Left cardiac atrium (tissue), 4 donors: ENCODE measurements at places on chromosomes 2 and 18. TPM values are rescaled to one million over a fixed set of nuclear protein-coding genes. Genes with fewer than 3 reads are reported as not detected.

DNA sequence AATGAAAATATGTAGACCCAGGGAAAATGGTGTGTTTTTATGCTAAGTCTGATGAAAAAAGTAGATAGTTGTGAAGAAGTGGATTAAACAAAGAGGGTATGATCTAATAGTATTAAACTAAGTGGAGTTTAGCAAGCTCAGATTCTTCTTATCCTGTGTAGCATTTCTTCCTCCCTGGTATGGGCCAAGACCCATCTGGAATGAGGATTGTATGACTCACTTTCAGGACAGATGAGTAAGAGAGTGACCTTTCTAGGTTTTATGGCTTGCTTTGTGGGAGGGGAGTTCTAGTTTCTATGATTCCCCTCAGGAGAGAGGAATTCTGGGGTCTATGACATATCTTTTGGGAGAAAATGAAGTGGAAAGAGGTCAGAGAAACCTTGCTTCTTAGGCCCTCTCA, 550.1 kb downstream of the SPAG16 start:
- DNase-seq = no peak

DNA sequence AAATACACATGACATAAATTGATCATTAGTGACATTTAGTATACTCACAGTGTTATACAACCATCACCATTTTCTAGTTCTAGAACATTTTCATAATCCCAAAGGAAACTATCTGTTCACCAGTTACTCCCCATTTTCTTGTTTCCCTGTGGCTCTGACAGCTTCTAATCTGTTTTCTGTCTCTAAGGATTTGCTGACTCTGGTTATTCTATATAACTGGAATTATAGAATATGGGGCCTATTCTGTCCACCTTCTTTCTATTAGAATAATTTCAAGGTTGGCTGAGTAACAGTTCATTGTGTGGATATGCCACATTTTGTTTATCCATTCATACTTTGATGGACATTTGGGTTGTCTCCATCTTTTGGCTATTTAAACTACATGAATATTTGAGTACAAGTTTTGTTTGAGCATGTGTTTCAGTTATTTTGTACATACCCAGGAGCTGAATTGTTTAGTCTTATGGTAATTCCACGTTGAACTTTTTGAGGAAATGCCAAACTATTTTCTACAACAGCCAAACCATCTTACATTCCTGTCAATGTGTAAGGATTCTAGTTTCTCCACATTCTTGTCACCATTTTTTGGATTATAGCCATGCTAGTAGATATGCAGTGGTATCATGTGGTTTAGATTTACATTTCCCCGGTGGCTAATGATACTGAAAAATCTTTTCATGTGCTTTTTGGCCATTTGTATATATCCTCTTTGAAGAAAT, 20.5 kb downstream of the KIAA1328 start:
- DNase-seq = no peak

DNA sequence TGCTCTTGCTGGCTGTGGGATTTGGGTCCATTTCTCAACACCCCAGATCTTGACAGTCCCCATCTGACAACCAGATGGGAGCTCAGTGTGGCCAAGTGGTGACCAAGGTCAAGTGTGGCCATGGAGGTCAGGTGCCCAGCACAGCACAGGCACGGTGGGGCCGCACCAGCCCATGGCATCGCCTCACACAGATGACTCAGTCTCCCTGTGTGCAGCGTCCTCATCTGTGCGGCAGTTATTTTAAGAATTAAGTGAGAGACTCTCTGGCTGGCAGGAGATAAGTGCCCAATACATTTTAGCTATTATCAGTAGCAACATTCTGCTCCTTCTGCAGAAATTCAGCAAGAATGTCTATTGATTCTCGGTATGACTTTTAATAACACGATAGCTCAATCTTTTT, 167.2 kb downstream of the DDX1 start:
- DNase-seq = no peak

PARD3B gene
- 12.5 TPM for total RNA-seq

CPLX4 gene
- not detected for total RNA-seq

BABAM2 gene
- total RNA-seq = 46.8 TPM

PDCL3 gene
- 21.4 TPM for total RNA-seq
